NCI-H187 treated with DMSO at 0.1 percent for 48 hours (cell line): ENCODE measurements at places on chromosomes 1 and 21.

DNA sequence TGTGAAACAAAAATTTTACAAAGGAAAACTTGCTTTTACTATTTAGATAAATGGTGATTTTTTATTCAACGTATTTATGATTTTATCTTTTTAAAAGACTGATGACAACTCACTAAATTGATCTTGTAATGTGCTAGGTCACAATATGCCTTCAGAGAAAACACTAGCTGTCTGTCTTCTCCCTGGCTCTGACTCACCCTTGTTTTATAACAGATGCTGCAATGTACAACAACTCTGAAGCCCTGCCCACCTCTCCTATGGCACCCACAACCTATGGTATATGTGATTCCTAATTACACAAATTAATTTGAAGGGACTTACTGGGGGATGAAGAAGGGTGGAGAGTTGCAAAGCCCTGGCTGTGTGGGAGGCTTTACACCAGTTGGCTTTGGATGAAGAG is 24.7 kb upstream of the HSD17B7 start:
- no peak for DNase-seq

DNA sequence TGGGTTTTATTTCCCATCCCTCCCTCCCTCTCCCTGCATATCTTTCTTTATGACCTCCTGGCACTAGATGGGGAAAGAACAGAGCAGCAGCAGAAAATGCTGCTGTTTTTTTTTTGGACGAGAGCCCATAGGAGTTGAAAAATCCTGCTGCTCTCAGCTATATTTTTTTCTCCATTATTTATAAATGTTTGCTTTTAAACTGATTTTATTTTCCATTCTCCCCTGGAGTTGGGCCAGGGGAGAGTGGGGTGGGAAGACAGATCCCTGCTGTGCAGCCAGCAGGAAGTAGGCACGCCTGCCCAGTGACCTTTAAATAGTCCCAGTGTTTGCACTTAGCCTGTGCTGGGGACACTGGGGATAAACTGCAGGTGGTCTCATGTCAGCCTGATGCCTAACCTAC is 17.4 kb downstream of the SFT2D2 start:
- no peak for DNase-seq

- no peak for DNase-seq
These were observed 325.1 kb downstream of the CAMTA1 start for GRCh38 chr1:7110321-7110720.

DNA sequence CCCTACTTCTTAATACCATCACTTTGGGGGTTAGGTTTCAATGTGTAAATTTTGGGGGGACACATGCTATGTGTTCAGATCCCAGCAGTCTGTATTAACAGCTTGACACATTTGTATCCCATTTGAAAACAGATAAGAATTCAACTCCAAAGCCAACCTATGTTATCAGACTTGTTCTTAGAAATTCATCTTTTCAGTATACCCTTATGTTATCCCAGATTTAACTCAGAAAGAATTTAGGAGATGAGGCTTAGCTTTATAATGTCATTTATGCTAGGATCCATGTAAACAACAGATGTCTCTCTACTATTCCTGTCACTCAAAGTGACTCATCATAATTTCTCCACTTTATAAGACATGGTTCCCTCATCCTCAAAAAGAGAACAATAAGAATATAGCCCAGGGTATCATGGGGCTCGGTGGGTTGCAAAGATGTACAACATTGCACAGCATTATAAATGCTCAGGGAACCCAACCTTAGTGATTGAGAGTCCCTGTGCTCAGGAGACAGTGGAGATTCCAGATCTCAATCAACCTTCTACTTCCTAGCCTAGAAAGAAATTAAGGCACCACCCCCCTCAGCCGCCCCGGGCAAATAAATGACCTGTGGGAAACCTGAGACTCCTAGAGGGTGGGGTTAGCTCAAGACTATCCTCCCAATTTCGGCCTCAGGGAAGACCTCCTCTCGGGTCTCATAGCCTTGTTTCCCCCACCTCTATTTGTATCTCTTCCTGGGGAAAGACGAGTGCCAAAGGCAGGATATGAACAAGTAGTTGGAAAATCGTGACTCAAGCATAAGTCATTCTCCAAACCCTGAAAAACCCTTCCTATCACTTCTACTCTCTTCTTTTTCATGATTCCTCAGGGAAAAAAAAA is 265.1 kb upstream of the CAMK1G start:
- DNase-seq, result no peak

- no peak for DNase-seq
These were observed 34.3 kb downstream of the AMY1C start for GRCh38 chr1:103783944-103784377.

- no peak for DNase-seq
These were observed 42.1 kb upstream of the ZNF496 start for GRCh38 chr1:247373721-247374141.

- DNase-seq, result no peak
These were observed 115.6 kb downstream of the XCL2 start for GRCh38 chr1:168428063-168428731.

DNA sequence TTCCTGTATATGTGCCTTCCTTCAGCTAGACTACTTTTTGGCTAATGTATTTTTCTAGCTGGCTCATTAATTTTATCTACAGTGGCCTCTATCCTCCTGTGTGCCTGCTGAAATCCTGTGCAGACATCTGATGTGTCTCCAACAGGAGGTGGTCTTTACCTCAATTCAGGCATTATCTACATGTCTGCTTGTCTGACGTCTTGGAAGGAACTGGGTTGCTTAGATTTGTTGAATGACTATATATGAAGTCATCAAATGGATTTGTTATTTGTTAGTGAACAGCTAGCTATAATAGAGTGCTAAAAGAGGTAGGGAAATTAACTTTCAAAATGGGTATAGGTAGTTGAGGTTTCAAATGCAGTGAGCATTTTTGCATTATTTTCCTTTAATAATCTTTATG is 6.7 kb downstream of the RPL5 start:
- DNase-seq, result no peak

- no peak for DNase-seq
These were observed at the start of gene SHC1 for GRCh38 chr1:154970631-154971340. Gene SHC1 (minus strand): TSS chr1:154970747. CDS start chr1:154970526, 221 bp downstream.

DNA sequence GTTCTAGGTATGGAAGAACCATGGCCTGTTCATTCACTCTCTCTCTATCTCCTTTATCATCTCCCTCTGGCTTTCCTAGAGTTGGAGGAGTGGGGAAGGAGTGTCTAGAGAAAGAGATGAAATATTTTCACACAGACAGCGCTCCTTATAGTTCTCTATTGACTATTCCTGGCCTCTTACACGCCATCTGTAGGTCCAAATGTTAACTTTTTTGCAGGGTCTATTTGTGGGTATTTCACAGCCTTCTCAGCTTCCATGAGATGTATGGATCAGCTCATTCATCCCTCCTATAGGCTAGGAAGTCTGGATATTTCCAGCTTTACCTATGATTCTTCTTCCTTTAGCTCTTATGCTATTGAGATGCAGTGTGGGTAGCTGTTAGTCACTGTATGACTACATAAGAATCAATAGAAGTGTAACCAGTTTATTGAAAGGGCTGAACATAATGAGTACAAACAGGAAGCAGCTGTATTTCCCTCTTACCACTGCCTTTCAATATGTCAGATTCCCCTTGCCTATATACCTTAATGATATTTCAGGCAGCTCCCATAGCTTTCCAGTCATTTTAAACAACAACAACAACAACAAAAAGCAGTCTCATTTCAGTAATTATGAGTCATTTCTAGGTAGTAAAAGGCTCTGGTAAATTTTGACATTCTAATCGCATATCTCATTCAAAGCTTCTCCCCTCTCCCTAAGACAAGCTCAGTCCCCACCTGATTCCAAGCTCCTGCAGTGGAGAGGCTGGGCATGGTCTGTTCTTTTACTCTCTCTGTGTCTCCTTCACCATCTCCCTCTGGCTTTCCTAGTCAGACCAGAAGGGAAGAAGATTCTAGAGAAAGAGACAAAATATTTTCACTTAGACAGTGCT is 149.5 kb downstream of the TTLL7 start:
- no peak for DNase-seq

GRCh38 chr21:45056917-45057560 is 17.3 kb upstream of the ADARB1 start:
- DNase-seq, result no peak

DNA sequence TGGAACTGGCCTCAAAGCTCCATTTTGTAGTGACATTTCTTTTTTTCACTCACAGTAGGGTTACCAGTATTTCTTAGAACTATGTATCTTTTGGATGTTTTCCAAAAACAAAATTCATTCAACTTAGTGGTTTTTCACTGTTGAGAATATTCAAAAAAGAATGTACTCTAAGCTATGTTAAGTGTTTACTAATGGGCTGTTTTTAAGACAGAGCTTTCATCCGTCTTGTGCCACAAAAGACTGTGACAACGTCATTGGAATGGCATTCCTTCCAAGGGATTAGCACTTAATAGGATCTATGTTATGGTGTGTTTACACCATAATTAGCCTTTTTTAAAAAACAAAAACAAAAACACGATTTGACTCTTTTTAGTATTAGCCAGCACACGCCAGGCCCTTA is 66.8 kb downstream of the TTC3 start:
- no peak for DNase-seq

DNA sequence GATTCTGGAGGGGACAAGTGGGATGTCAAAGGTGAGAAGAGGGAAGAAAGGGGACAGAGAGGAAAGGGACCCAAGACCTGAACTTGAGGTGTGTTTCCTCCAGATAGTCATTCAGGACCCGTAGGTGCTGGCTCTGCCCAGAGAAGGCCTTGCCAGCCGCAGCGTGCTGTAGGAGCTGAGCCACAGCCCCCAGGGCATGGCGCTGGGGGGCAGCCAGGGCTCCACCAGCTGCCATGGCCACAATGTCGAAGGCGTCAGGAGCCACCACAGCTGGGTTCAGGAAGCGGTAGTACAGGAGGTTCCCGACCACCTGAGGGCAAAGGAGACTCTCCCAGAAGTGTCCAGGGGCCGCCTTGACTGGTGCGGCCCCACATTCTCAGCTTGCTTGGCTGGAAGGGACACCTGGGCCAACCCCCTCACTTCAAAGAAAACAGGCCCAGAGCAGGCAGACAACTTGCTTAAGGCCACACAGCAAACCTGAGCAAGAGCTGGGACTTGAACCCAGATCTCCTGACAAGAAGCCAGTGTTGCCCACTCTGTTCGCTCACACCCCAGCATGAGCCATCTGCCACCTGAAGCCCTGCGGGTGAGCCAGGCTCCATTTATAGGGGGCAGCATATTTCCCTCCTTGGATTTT is 34.0 kb upstream of the MEF2D start:
- no peak for DNase-seq

DNA sequence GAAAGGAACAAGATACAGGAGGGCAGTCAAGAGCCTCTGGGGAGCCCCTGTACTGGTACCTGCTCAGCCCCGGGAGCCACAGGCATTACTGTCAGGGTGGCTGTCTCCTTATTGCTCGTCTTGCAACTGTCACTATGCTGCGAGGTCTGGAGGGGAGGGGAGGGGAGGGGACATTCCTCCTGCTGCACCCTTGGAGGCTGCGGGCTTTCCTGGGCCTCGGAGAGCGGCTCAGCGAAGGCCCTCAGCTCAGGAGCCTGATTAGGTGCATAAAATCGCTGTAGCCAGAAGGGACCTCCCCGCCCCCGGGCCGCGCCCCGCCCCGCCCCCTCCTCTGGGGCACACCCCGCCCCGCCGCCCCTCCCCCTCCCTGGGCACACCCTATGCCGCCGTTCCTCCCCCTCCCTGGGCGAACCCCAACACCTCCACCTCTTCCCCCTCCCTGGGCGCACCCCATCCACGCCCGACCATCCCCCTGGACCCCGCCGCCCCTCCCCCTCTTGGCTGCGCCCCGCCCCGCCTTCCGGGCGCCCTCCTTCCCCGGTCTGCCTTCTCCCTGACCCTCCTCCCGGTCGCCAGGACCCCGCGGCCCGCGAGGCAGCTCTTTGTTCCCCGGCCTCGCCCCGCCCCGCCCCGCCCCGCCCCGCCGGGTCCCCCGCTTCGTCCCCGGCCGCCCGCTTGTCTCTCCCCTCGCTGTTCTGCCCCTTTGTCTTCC is 35.5 kb downstream of the CACHD1 start:
- DNase-seq, result no peak

DNA sequence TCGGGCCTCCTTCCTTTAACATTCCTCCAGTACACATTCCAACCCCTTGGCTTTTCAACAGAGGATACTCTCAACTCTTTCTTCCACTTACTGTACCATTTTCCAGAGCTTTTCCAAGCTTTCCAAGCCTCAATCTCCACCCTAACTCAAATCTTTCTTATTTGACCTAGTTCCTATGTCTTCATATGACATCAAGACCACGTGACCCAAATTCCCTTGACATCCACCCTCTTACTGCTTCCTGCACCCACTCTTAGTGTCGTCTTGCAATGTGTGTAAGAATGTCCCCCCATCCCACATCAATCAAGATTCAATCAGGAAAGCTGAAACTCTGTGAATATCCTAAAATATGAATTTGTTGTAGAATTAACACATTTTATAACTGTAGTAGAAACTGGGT is 155.0 kb downstream of the OMA1 start:
- no peak for DNase-seq

GRCh38 chr1:25209516-25209915 is 22.8 kb downstream of the SYF2 start:
- no peak for DNase-seq

DNA sequence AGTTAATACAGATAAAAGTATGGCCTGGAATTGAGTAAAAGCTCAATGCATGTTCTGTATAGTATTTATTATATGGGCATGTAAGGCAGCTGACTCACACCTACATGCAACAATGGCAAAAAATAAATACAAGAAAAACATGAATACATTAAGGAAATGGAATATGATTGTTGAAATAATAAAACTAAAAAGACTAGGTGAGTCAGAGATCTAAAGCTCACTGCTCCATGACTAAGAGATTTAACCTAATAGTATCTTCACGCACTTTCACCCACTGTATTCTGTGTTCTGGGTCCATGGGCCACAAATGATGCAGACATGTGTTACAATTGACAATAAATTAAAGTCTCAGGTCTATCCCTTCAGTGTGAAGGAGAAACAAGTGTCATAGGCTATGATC is 607.0 kb downstream of the AGBL4 start:
- DNase-seq, result no peak

DNA sequence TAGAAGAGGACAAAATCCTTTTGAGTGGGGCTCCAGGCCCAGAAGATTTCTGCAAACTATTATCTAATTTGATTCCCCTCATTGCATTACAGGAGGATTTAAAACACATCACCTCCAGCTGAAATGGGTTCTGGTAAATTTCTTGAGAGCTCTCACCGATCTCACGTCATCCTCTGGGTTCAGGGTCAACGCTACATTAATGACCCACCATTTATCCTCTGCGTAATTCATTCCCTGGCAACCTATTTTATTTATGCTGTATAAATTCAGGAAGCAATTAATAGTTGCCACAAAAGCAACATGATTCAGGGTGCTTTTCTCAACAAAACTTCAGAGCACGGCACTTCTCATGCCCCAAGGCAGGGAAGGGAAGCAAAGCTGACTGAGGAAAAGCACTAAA is 38.9 kb downstream of the LMX1A start:
- no peak for DNase-seq

- no peak for DNase-seq
These were observed 39.5 kb upstream of the MCOLN3 start for GRCh38 chr1:85087659-85088407.

- no peak for DNase-seq
These were observed 8.7 kb upstream of the CLDN19 start for GRCh38 chr1:42748461-42749410.

GRCh38 chr1:170307426-170307825 is 161.7 kb downstream of the NTMT2 start:
- no peak for DNase-seq

GRCh38 chr1:153404768-153405167 is 11.6 kb upstream of the S100A7A start:
- no peak for DNase-seq

GRCh38 chr1:84387480-84388163 is 10.7 kb upstream of the DNASE2B start:
- no peak for DNase-seq
